ENCODE measurements at places on chromosomes 7 and 10.

- DNase-seq = peak; percentile 39
Measured at GRCh38 chr7:74371381-74372341, 82.0 kb upstream of the GTF2IRD1 start.

- no peak for DNase-seq
Measured at GRCh38 chr10:126713594-126713993, 43.1 kb upstream of the C10orf90 start.

DNA sequence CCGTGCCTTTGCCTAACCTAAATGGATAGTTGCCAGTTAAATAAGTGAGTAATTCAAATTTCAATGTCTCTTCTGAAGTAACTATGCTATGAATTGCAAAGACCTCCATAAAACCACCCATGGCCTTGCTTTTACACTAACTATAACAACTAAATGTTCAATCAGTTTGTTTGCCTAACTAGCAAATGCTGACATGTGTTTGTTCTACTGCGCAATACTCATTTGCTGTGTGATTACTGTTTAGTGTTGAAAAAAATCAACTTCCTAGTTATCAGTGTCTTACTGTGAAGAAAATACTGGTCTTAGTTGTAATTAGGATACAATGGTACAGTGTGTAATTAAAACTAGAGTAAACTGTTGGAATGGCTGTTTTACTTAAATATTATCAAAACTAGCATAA lies 47.3 kb upstream of the GATAD1 start:
- no peak for DNase-seq

DNA sequence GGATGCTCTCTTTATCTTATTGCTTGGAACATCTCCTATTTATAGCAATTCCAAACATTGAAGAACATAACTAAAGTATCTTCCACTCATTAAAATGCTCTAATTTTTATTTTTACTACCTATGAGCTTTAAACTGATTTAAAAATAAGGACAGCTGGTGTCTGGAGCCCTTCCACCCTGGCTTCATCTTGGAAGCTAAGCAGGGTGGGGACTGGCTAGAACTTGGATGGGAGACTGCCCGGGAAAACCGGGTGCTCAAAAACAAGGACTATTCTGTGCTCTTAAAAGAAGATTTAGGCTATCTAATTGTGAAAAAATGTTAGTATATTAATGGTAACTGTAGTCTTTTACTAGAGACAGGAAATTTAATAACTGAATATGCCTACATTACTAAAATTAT lies 69.2 kb downstream of the ARMC3 start:
- DNase-seq = peak; percentile 41

- no peak for DNase-seq
Measured at GRCh38 chr10:47024046-47024322, 112.8 kb downstream of the PTPN20 start.

DNA sequence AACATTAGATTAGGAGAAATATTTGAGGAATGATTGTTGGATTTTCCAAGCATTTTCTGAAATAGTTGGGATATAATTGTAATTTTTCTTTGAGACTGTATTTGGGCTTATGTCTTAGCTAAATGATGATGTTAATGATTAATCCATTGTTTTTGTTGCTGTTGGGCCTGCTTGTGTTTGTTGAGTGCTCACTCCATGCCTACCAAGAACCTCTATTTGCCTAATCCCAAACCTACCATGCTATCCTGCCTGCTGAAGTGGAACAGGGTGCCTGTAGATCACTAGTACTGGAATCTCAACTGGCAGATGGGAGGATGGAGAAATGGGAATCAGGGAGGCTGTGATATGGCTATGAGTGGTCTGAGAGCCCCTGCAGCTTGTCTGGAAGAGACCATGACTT lies 565.5 kb downstream of the SORCS3 start:
- DNase-seq = no peak

- no peak for DNase-seq
Measured at GRCh38 chr10:14578060-14578952, 196.4 kb downstream of the FAM107B start.

GRCh38 chr10:113450046-113450804 lies 102.6 kb upstream of the HABP2 start:
- DNase-seq = no peak

GRCh38 chr10:93337309-93337721 lies 144.8 kb downstream of the MYOF start:
- DNase-seq = no peak

GRCh38 chr10:59362144-59362958 lies at the start of gene FAM13C:
TSS of gene FAM13C (minus strand) at chr10:59362549. CDS start at chr10:59362460, 89 bp downstream.
- peak; percentile 64 for DNase-seq

- peak; percentile 77 for DNase-seq
Measured at GRCh38 chr7:44884621-44885393, 523 bp downstream of the PURB start.

- DNase-seq = no peak
Measured at GRCh38 chr7:96710544-96710943, 898 bp upstream of the SEM1 start.

DNA sequence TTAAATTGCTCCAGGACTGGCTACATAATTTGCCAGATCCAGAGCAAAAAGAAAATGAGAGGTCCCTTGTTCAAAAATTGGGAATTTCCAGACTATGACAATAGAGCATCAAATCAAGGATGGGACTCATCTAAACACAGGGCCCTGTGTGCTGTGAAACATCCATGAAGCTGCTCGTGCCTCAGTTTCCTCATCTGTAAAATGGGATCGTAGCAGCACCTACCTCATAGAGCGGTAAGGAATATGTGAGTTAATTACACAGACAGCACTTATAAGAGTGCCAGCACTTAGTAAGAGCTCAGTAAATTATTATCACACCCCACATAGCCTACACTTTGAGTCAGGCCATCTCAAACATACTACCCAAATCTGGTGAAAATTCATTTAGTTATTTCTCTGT lies 135.9 kb upstream of the RHEB start:
- DNase-seq = no peak

DNA sequence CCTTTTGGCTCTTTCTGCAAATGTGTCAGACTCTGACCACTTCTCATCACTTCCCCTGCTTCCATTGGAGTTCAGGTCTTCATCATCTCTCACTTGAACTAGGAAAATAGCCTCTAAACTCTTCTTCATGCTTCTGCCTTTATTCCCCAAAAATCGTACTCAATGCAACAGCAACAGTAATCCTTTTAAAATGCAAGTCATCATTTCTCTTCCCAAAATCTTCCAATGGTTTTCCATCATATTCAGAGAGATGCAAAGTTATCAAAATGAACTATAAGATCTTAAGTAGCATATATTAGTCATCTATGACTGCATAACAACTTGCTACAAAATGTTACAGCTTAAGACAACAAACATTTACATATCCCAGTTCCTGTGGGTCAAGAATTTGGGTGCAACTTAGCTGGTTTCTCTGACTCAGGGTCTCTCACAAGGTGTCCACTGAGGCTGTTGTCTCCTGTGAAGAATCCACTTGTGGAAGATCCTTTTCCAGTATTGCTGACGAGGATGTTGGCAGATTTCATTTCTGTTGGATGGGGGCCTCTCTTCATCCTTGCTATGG lies 31.0 kb upstream of the ETV1 start:
- no peak for DNase-seq

DNA sequence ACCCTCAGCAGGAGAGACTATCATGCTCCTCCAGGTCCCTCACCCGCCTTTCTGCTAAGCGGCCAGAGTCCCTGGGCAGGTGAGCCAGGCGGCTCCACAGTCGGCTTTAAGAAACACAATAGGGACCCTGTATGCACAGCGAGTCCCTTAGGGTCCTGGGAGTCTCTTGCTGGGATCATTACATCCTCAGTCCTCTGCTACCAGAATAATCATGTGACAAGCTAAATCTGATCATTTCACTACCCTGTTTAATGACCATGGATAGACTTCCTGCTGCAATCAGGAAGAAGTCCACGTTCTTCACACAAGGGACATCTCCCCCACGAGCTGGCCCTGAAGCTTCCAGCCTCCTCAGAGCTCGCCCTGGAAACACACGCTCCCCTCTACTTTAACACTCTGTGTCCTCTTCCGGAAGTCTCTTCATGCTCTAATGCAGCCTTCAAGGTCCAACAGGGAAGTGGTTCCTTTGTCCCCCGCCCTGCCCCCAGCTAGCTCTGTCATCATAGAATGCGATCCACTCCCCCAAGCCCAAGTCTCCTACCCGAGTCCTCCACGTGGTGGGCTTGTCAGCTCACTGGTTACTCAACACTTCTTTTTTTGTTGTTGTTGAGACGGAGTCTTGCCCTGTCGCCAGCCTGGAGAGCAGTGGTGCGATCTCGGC lies 101.5 kb downstream of the RNF216 start:
- no peak for DNase-seq

- DNase-seq = no peak
Measured at GRCh38 chr7:140007051-140007690, 55.6 kb downstream of the PARP12 start.

GRCh38 chr10:71687077-71687476 lies 32.5 kb downstream of the C10orf105 start:
- no peak for DNase-seq

DNA sequence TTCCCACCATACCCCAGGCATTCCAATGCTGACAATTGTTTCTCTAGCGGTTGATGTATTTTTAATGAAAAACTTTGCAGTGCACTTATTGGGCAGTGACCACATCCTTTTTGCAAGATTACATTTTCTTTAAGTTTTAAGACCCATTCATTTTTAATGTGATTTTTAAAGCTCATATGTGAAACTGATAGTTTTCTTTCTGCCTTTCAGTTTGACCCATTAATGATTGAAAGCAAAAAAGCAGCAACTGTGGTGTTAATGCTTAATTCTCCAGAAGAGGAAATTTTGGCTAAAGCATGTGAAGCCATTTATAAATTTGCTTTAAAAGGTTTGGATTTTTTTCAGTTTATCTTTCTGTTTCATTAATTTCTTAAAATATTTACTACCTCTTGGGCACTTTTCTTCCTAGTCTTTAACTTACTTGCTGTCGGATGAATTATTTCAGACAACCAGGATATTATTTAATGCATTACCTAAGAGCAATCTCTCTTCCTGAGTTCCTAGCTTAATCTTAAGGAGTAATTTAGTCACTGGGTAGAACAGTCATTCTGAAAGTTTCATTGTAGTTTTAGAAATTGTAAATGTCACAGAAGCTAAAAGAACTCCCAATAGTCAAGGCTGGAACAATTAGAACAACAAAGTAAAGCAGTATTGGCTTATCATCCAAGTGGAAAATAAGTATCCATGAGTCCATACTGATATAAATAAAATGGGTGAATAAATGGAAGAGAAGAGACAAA lies 18.3 kb downstream of the ARMC3 start:
- DNase-seq = no peak

GRCh38 chr7:121499624-121500023 lies 103.5 kb upstream of the FAM3C start:
- DNase-seq = no peak

DNA sequence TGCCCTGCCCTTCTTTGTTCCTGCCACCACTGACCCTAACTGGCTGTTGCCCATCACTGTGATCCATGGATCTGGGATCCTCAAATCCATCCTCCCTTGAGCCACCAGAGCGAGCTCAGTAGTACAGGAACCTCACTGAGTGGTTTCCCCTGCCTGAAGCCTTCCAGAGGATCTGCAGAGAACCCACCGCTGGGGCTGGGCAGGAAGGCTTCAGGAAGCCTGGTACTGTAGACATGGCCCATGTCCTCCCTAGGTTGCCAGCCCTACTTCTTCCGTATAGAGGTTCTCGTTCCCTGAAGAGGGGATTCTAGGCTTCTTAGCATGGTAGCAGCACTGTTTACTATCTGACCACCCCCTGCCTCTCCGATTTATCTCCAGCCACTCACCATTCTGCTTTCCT lies 687.3 kb upstream of the FOXK1 start:
- DNase-seq = no peak

DNA sequence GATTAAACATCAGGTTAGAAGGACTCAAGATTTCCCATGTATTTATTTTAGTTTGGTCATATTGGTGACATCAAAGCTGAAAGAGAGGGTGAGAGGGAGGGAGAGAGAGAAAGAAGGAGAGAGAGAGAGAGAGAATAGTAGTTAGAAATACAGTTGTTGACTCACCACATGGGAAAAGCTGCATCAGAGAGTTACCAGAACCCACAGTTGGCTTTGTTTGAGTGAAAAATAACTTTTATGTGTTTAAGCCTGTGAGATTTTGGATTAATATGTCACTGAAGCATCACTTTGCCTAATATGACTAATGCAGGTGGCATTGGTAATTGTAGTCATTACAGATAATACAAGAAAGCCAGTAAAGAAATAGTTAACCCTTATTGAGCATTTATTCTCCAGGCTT lies 303.9 kb downstream of the REEP3 start:
- DNase-seq = no peak
